ENCODE measurements at places on chromosomes 6 and 20.

GRCh38 chr6:108559884-108560462, 744 bp upstream of the FOXO3 start:
- peak; percentile 81 for DNase-seq

DNA sequence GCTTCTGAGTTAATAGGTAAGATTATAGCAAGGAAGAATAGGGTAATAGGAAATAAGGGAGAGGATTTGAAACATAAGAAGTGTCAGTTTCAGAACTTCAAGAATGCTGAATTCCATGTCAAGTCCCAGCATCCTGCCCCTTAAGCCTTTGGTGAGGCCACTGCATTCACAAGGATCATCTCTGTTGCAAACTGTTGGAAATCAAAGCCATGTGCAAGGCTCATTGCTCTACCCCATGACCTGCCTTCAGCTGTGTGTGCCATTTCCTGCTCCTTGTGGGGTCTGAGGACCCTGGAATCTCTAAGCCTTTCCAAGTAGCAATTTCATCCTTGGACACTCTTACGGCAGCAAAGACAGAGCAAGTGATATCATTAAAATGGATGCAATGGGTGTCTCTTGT, 203.0 kb downstream of the CDC5L start:
- DNase-seq, result no peak

DNA sequence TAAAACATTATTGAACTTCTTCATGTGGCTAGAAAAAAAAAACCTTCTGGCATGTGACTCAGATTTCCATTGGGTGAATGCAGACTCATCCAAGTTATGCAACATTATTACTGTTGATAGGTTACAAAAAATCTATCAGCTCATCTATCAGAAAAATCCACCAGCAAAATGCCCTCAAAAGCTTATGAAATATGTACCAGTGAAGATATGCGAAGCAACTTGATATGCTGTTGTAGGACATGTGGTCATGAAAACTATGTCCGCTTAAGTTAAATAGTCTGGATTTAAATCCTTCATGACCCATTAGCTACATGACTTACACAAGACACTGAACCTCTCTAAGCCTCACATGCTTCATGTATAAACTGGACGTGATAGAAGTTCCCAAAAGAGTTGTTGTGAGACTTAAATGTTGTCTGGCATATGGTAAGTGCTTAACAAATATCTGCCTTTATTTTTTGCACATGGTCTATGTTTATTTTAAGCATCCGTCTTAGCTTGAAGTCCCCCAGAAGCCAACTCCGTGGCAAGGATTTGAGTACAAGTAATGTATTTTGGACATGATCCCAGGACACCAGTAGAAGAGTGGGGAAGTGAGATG, 12.5 kb upstream of the BFSP1 start:
- no peak for DNase-seq

GRCh38 chr6:36180126-36180525, 16.4 kb upstream of the BRPF3 start:
- DNase-seq, result no peak

DNA sequence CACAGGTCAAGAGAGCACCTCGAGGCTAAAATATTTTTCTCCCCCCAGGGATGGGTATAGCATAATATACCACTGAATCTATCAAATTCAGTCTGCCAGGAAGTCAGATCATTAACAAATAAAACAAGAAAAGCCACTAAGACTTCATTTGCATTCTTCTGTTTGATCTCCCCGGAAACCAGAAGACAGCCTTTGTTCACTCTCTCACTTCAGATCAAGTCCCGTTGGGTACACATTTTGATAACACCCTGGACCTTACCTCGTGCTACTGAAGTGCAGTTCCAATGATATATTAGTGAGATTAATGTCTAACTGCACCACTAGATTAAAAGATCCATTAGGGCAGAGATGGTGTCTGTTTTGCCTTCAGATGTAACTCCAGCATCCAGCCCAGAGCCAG, 157.7 kb upstream of the B3GAT2 start:
- DNase-seq, result no peak

Data from mucosa of descending colon (tissue), 3 donors.